ENCODE measurements at places on chromosomes 7 and 10.
A peak's percentile ranks its signal among the peaks of the same experiment; 100 is the strongest.

GRCh38 chr7:112997831-112998230 is 88.8 kb downstream of the GPR85 start:
- no peak for DNase-seq

DNA sequence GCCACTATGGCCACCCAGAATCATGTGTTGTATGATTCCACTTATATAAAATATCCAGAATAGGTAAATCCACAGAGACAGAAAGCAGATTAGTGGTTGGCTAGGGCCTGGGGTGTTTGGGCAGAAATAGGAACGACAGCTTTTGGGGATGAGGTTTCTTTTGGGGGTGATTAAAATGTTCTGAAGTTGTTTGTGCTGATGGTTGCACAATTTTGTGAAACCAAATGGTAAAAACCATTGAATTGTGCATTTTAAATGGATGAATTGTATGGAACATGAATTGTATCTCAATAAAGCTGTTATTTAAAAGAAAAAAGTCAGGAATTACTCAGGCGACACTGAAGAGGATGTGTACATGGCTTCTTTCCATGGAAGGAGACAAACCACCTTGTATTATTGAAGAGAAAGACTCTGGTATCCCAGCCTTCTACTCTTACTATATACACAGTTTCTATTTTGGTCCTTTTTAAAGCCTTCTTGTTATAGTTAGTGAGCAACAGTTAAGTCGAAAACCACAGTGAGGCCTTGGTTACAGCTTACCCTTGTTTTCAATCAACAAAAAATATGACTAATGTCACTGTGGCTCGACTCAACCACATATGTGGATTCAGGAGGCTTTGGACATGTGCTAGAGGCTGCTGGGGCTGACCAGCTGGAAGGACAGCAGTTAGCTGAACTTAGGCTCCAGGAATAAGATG is 57.1 kb upstream of the KMT2E start:
- DNase-seq, result no peak

- DNase-seq, result no peak
Observed at GRCh38 chr10:96242822-96243221, 28.5 kb downstream of the BLNK start.

- no peak for DNase-seq
Observed at GRCh38 chr7:140773104-140773503, 76.6 kb downstream of the NDUFB2 start.

DNA sequence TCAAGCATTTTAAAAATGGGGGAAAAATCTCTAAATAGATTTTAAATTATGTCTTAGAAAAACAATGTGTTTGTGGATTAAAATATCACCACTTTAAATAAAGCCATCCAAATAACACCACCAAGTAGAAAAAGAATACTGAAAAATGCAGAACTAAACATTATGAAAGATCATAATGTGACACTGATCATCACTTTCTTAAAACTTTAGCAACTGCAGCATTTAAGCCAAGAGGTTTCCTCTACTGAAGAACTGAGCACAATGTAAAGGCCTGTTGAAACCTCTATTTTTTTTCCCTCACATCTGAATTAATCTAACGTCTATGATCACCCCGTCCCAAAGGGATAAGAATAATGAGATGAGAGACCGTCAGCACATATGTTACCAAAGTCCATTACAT is 18.6 kb downstream of the MINDY3 start:
- no peak for DNase-seq

- DNase-seq, result no peak
Observed at GRCh38 chr7:108860615-108861014, 290.9 kb downstream of the DNAJB9 start.

- DNase-seq, result no peak
Observed at GRCh38 chr10:60397792-60398191, 8.1 kb upstream of the ANK3 start.

- no peak for DNase-seq
Observed at GRCh38 chr10:95333997-95334804, 43.4 kb upstream of the PDLIM1 start.

DNA sequence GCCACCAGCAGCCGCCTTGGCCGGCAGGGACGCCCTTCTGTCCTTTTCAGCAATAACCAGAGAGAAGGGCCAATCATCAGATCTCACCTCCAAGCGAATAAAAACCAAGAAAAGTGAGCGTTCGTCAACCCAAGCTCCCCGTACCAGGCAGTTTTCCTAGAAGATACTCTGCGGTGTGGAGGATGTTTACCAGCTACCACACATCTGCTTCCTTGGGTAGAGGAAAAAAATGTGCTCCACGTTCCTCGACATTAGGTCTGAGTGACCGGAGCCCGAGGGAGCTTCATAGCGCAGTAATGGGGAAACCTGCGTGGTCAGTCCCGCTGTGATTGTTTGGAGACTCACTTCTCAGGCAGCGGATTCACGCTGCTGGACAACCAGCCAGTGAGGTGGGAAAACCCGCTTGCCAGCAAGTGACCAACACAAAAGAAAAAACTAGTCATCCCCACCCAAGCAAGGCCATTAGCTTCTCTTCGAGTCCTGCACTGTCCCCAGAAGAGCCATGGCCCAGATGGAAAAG is 73.0 kb downstream of the ZRANB1 start:
- no peak for DNase-seq

GRCh38 chr7:136853654-136854053 is 14.8 kb upstream of the CHRM2 start:
- DNase-seq, result no peak

GRCh38 chr10:30581779-30582380 is 47.7 kb downstream of the LYZL2 start:
- DNase-seq, result peak; percentile 55

GRCh38 chr10:97038688-97039087 is 147.1 kb downstream of the SLIT1 start:
- no peak for DNase-seq

GRCh38 chr10:43599333-43599732 is 6.9 kb upstream of the ZNF485 start:
- DNase-seq, result no peak

GRCh38 chr10:122154545-122155366 is 116.3 kb upstream of the BTBD16 start:
- no peak for DNase-seq

- DNase-seq, result no peak
Observed at GRCh38 chr10:101974091-101974971, 81.6 kb downstream of the ARMH3 start.

GRCh38 chr7:148670807-148671206 is 27.9 kb upstream of the CUL1 start:
- DNase-seq, result no peak
